ENCODE measurements at places on chromosomes 6 and 20. TPM values are rescaled to one million over a fixed set of nuclear protein-coding genes. Genes with fewer than 3 reads are reported as not detected.
A peak's percentile ranks its signal among the peaks of the same experiment; 100 is the strongest.

GRCh38 chr6:25301362-25301761 lies 22.2 kb downstream of the CARMIL1 start:
- DNase-seq: no peak

- no peak for DNase-seq
Observed at GRCh38 chr20:21182832-21183563, 57.1 kb downstream of the KIZ start.

DNA sequence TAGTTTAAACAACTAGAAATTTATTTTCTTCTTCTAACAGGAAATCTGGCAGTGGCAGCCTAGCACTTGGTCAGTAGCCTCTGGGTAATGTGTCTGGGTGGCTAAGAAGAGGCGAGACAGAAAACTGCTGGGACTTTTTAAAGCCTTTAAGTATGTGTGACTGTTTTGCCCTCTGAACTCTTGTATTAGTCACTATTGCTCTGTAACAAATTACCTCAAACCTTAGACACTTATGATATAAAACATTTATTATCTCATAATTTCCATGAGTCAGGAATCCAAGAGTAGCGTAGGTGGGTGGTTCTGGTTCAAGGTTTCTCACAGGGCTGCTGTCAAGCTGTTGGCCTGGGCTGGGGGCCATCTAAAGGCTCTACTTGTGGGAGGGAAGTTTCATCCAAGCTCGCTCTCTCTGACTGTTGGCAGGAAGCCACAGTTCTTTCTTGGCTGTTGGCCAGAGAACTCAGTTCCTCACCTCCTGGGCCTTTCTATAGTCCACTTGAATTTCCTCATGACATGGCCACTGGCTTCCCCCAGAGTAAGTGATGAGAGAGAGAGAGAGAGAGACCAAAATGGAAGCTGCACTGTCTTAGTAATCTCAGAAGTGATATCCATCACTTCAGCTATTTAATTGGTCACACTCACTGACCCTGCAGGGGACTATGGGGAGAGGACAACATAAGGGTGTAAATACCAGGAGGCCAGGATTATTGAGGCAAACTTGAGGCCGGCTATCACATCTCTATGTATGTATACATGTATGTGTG lies 17.4 kb upstream of the TBC1D22B start:
- DNase-seq: peak; percentile 95

GRCh38 chr20:22341508-22341907 lies 242.9 kb downstream of the FOXA2 start:
- DNase-seq: no peak

DNA sequence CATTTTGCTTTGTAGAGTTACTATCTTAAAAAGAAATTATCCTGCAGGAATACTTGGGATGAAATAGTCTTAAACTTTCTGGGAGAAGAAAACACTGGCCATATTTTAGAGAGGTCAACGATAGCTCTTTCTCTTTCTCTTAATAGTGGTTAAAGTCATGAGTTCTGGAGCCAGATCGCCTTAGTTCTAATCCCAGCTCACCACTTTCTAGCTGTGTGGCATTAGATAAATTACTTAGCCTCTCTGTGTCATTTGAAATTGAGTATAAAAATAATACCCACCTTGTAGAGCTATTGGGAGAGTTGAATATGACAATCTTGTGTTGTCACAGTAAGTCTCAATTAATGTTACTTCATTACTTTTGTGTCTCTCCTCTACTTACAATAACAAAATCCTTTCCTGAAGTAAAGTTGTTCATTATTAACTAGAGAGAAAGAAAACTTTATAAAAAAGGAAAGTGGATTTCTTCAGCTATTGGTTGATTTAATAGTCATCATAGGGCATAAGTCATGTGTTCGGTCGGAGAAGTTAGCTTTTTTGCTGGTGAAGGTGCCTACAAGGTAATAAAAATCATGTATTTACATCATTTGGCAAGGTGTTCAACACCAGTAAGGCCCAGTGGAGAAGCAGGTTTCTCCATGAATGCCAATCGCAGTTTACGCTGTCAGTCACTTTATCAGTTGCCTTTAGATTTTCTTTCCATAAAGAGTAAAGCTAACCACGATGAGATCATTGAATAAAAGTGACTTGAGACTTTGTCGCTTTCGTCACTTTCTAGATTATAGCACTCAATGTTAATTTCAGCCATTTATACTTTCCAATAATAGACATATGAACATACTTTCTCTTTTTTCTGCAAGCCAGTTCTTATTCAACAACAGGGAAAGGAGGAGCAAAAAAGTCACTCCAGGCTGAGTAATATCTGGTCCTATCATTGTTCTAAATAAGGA lies 2.0 kb downstream of the NEDD9 start:
- DNase-seq: no peak

- no peak for DNase-seq
Observed at GRCh38 chr20:48949304-48950170, 28.0 kb downstream of the ARFGEF2 start.

The BMP7 gene
- 4.0 TPM for polyA plus RNA-seq
